ENCODE measurements at places on chromosomes 2 and 18. TPM values are rescaled to one million over a fixed set of nuclear protein-coding genes. Genes with fewer than 3 reads are reported as not detected.

- peak; percentile 63 for DNase-seq
Measured at GRCh38 chr2:43877782-43878464, 39.2 kb downstream of the ABCG8 start.

DNA sequence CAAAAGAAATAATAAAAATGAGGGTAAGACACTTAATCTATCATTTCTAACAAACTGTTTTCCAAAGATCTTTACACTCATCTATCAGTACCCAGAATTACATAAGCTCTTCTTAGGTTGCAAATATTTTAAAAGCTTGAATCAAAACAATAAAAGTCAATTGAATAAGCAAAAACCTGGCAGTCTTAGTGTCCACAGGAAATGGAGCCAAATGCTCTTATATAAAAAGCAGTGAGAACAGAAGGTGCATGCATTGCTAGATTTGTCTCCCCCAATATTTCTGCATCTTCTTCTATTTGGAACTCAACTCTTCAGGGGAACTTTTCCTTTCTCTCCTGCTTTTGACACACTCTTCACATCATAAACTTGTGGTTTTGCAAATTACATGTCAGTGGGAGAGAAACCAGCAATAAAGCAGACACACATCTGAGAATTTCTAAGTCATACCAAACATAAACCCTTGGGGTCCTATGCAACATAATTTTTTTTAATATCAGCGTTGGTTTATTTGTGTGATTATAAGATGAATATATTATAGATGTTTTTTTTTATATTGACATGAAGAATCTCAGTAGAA lies 343.9 kb upstream of the ACVR2A start:
- DNase-seq = no peak

DNA sequence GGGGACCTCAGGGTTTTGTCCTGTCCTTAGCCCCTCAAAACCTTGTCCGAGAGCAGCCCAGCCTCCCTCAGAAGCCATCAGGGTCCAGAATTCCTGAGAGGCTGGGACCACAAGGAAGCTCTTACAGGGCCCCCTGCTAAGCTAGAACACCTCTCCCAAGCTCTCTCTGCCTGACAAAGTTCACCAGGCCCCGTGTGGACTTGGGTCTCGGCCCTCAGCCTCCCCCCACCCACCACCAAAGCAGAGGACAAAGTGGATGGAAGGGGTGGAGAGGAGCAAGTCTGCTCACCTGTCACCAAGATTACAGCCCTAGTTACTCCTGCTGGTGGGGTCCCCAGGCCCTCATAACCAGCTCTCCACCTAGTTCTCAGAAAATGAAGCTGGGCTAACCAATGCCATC lies 16.8 kb downstream of the RAB11FIP5 start:
- DNase-seq = no peak

GRCh38 chr18:10378688-10379420 lies 75.6 kb upstream of the APCDD1 start:
- DNase-seq = no peak

DNA sequence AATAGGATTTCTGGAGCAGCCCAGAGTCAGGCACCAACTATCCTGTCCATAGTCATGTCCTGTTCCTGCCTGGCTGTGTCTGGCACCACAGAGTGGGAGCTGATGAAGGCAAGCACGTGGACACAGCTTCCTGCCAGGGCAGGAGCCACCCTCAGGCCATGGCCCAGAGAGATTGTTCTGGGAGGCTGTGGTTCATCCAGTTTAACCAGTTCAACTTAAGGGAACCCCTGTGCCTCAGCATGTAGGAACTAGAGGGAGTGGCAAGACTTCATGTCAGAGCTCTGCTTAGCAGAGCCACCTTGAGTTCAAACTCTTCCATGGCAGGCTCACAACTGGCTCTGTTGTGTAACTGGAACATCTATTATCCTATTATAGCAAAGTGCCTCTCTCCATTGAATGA lies 73.2 kb upstream of the NCKAP5 start:
- DNase-seq = peak; percentile 52

- DNase-seq = peak; percentile 56
Measured at GRCh38 chr2:218229239-218229638, 12.2 kb downstream of the ARPC2 start.

HOXD13 gene
- not detected for total RNA-seq

TRAF3IP1 gene
- total RNA-seq = 14.0 TPM

Data from upper lobe of left lung (tissue), 6 donors.